ENCODE measurements at places on chromosomes 11 and 22.

GRCh38 chr11:17631702-17632365, 84.8 kb downstream of the OTOG start:
- no peak for DNase-seq

GRCh38 chr11:86477495-86478155, 102.9 kb downstream of the CCDC81 start:
- DNase-seq: no peak

GRCh38 chr22:26724414-26724813, 67.0 kb downstream of the MIAT start:
- no peak for DNase-seq

DNA sequence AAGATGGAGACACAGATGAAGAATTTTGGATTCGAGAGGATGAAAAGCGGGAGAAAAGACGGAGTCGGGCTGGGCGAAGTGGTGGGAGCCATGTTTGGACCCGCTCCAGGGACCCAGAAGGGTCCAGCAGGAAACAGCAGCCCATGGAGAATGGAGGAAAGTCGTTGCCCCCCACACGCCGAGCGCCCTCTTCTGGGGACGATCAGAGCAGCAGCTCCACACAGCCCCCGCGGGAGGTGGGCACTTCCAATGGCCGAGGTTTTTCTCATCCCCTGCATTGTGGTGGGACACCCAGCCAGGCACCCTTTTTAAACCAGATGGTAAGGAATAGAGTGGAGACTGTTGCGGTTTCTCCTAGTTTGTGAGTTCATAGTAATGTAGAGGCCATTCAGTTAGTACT, 22.8 kb upstream of the SLC25A18 start:
- no peak for DNase-seq

Data from RWPE2 (cell line).